ENCODE measurements at places on chromosomes 7 and 10.

- peak; percentile 44 for DNase-seq
Observed at GRCh38 chr7:7221599-7222038, 39.3 kb downstream of the C1GALT1 start.

GRCh38 chr10:17431871-17432311, 22.5 kb downstream of the ST8SIA6 start:
- DNase-seq, result peak; percentile 74

DNA sequence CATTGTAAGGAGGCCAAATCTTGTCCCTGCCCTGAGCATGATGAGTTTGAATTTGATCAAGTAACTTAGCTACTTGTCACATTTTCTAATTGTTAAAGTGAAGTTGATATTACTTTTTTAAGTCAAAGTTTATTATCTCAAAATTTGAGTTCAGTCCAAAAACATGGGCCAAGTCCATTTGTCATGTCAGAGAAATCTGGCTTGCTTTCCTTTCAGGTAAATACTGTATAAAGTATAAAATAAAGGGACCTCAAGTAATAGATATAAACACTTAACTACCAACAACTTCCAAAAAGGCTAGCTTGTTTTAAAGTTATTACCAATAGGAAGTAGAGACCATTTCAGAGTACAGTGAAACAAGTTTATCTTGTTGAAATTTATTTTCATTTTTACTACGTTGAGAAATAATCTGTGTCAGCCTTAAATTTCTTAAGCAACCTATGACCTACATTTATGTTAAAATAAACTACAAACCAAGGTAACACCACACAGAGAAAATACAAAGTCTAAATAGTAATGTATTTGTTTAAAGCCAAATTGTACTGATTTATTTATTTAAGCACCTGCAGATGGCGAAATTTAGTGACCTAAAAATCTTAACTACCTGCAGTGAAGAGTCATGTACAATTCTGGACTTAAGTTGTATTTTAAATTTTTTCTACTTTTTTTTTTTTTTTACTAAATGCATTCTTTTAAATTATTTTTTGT, 36.5 kb downstream of the FHIP2A start:
- no peak for DNase-seq

DNA sequence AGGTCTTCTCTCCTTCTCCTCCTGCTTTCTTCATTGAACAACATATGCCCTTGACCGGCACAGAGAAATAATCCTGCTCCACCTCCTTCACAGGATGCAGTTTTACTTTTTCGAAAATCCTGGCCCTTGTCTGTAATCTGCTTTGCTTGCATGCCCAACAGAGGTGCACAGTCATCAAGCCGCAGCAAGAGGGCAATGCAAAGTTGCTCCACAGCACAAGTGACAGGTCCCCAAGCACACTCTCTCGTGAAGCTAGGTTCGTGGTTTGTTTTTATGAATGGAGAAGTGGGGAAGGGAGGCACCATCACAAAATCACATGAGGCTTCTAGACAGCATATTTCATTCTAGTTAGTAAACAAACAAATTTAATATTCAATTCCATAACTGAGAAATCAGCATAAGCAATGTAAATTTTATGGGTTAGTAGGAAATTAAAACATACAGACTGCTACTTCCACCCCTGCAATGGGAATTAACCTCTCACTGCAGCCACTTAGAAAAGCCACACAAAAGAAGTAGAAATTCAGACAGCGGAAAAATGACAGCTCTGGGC, 178.8 kb downstream of the TPK1 start:
- no peak for DNase-seq

GRCh38 chr10:48390933-48391845, 84.7 kb downstream of the MAPK8 start:
- DNase-seq, result no peak

DNA sequence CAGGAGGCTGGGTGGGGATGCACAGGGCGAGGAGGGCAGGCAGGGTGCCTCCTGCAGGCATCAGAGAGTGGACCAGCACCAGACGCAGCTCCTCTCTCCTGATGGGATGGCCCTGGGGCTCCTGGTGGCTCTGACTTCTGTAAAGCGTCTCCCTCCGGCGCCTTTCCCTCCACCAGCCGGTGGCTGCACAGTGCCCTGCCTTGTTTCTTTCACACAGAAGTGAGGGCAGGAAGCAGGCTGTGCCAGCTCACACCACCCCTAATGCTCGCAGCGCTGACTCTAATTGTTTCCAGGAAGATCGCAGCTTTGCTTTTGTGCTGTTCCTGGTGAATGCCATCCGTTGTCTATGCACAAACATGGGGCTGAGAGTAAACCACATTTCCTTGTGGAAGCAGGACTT, 152.3 kb upstream of the LANCL2 start:
- DNase-seq, result no peak

GRCh38 chr10:78255796-78256638, 222.4 kb downstream of the RPS24 start:
- peak; percentile 94 for DNase-seq

GRCh38 chr7:80151274-80151665, 16.6 kb downstream of the GNAI1 start:
- peak; percentile 56 for DNase-seq

- no peak for DNase-seq
Observed at GRCh38 chr7:155104913-155105312, 34.8 kb downstream of the HTR5A start.

DNA sequence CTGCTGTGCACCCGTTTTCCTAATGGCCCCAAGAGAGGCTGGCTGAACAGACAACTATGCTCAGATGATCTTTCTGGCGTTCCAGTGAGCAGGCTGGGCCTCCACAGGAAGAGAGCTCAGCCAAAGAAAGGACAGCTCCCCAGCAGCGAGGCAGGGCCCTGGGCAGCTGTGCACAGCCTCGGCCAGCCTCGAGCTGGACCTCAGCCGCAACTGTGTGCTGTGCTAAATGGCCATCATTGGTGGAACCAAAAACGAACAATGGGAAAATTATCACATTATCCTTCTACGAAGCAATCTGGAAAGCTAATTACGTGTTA, 97.5 kb downstream of the CTBP2 start:
- peak; percentile 47 for DNase-seq

DNA sequence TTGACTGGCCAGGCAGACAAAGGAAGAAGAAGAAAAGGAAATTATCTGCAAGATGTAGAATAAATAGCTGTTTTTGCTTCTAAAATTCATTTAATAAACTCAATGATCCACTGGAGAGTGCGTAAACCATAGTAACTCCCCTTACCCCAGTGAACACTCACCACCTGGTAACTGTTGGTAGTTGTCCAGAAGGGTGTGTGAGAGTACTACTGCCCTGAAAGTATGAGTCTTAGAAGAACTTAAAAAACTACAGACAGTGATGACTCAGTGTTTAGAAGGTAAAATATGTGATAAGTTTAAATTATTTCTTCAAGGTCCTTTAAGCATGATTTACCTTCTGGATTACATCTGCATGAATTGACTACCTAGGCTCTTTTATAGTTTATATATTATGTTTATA, 53.0 kb upstream of the SEMA3A start:
- no peak for DNase-seq

Measured in AG20443 (cell line).